ENCODE measurements at places on chromosomes 2 and 18. TPM values are rescaled to one million over a fixed set of nuclear protein-coding genes. Genes with fewer than 3 reads are reported as not detected.

DNA sequence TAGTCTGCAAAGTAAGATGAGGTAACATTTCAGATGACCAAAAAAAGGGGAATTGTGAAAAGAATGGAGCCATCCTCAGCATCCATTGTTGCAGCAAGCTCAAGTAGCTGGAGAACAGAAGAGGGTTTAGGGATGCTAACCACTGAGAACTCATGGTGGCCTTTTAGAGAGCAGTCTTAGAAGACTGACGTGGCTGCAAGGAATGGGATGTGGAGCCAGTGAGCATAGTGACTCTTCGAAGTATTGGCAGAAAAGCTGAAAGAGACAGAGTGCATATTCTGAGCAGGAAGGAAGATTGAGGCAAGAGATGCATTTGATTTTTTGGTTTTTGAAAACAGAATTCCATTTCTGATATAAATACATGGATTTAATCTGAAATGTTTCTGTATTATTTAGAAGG, 151.2 kb downstream of the UBE2E3 start:
- H3K27me3 ChIP-seq, result no peaks in the 10 kb centered on the region
- peak; percentile 18 for DNase-seq
- H3K36me3 ChIP-seq, result peaks cover 26% of the 10 kb centered on the region
- H3K4me1 ChIP-seq, result peaks cover 53% of the 10 kb centered on the region
- peak overlapping the region; percentile 83 for H3K27ac ChIP-seq

GRCh38 chr18:35131387-35132020, 90.3 kb downstream of the MAPRE2 start:
- H3K27ac ChIP-seq, result no peak overlapping the region
- H3K36me3 ChIP-seq, result peaks cover 49% of the 10 kb centered on the region
- H3K27me3 ChIP-seq, result no peaks in the 10 kb centered on the region
- no peak overlapping the region for H3K4me3 ChIP-seq

DNA sequence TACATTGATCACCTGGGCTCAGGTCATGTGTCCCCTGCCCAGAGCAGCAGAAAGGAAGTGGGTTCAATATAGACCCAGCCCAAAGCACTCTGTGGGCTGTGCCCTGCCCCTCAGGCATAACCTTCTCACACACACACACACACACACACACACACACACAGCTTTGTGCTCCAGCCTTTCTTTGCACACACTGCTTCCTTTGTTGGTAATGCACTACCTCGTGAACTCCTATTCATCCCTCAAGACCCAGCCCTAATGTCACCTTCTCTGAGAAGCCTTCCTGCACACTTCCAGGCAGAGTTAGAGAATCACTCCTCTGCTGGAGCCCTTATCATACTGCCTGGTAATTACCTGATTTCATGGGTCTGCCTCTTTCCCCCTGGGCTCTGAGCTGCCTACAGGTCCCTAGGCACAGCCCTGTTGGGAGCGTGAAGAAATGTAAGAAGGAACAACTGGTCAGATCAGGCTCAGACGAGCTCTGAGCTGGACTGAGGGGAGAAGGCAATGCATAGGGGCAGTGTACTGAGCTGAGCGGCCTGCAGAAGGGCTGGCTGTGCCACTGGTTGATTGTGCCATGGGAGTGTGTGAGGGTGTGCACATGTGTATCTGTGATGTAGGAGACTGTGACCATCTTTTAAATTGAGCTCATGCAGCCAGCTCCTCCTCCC, 210.3 kb downstream of the GLI2 start:
- H3K27ac ChIP-seq, result no peak overlapping the region
- no peaks in the 10 kb centered on the region for H3K4me1 ChIP-seq
- no peak for DNase-seq
- no peaks in the 10 kb centered on the region for H3K36me3 ChIP-seq
- H3K4me3 ChIP-seq, result no peak overlapping the region
- H3K27me3 ChIP-seq, result no peaks in the 10 kb centered on the region

GRCh38 chr2:36912695-36913094, 53.6 kb downstream of the STRN start:
- H3K36me3 ChIP-seq, result peaks cover 2% of the 10 kb centered on the region
- H3K27ac ChIP-seq, result no peak overlapping the region
- H3K4me3 ChIP-seq, result no peak overlapping the region

Gene SERPINB4
- total RNA-seq, result not detected

Gene MOGAT1
- total RNA-seq, result not detected
